Activated effector memory CD4-positive, alpha-beta T cell treated with anti-CD3 and anti-CD28 coated beads, Interleukin-2, amount 50 U/mL, for 16 hours (primary cell): ENCODE measurements at places on chromosomes 4 and X.

DNA sequence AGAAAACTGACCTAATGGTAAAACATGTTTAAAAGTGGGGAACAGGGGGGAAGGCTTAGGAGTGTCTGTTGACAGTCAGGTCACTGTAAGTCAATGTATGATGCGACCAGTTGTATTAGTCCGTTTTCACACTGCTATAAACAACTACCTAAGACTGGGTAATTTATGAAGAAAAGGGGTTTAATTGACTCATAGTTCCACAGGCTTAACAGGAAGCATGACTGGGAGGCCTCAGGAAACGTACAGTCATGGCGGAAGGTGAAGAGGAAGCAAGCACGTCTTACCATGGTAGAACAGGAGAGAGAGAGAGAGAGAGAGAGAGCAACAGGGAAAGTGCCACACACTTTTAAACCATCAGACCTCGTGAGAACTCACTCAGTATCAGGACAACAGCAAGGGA, 13.0 kb upstream of the PLAC1 start:
- no peak for DNase-seq

DNA sequence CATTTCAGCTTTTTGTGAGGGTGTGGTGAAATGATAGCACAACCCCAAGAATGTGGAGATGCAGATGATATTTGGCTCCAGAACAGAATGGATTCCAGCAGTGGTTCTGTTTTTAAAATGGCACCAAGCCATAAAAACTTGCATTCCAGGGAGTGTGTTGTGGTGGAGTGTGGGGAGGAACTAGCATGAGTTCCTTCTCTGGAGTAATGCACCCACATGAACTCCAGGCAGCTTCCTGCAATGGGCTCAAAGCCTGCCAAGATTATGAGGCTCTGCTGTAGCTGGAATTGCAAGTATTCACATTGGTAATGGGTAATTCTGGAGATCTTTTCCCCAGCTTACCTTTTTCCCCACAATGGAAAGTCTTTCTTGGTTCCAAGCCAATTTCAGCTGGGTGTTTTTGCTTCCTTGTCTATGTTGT, 161.4 kb downstream of the RAB28 start:
- DNase-seq = no peak

DNA sequence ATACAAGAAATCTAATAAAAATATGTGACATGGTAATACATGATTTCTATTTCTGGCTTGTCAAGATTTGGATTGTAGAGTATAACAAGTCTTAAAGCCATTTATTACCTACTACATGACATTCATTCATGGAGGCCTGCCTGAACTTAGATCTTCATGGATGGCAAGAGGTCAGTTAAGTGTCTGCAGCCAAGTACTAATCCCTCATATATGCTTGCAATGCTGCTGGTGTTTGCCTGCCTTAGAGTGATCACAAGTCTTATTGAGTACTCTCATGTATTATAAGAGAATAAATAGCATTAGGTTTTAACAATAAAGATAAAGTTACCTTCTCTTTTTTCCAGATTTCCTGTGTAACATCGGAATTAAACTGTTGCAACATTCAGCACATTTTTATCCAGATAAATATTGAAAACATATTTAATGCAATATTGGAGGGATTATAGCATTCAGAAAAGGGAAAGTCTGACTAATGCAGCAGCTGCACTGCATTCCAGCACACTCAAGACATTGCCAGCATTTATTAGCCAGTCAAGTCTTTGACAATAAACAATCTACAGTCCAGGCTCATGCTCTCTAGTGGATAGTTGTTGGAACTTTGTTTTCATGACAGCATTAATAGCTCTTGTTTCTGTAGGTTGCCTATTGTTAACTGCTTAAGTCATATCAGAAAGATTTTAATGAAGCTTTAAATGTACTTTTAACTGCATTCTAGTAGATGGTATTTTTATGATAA, 737.1 kb downstream of the FAT4 start:
- DNase-seq = no peak

DNA sequence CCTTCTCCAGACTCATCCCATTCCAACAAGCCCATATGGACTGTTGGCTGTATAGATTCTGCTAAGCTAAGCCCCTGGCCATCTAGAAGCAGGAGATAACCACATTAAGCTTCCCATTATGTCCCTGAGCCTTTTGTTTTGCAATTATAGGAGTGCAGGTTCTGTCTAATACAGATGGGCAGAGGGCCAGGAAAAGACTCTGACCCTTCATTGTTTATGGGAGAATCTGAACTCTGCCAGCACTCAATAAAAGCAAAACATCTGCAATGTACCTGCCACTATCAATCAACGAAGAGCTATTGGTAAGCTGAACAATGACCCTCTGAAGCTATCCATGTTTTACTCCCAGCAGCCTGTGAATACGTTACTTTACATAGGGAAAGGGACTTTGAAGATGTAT, 207.3 kb upstream of the CLNK start:
- no peak for DNase-seq

GRCh38 chr4:84614891-84615290, 32.0 kb downstream of the CDS1 start:
- no peak for DNase-seq

GRCh38 chr4:76780781-76781697, 116.9 kb downstream of the SOWAHB start:
- no peak for DNase-seq

DNA sequence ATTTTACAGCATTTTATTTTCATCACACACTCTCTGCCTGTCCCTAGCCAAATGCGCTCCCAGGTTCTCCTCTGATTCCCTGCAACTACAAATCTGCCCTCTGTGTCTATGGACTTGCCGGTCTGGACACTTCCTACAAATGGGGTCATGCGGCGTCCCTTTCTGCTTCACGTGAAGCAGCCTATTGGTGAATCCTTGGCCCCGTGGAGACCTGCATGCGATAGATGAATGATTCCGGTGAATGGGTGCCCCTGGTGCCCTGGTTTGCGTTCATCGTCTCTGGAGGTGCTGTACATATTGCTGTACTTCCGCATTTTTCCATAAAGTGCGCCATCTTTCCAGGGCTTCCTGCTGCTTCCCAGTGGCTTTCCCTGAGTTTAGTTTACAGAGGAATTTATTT, 27.5 kb upstream of the CLCN4 start:
- DNase-seq = no peak

DNA sequence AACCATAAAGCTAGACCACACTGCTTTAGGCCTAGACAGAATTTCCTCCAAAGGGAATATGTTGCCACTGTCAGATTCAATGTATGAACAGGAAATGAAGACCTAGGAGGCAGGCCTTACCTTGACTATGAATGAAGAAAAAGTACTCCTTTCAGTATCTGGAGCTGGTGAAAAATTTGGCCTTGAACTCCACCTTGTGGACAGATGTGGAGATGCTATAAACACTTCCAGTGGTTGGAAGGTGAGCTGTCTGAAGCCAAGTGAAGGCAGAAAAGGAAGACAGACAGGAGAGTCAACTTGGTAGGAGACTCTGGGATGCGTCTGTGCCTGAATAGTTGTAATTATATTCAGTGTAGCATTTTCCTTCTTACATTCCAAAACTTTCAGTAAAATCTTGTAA, 17.2 kb downstream of the SPIN3 start:
- peak; percentile 63 for DNase-seq

DNA sequence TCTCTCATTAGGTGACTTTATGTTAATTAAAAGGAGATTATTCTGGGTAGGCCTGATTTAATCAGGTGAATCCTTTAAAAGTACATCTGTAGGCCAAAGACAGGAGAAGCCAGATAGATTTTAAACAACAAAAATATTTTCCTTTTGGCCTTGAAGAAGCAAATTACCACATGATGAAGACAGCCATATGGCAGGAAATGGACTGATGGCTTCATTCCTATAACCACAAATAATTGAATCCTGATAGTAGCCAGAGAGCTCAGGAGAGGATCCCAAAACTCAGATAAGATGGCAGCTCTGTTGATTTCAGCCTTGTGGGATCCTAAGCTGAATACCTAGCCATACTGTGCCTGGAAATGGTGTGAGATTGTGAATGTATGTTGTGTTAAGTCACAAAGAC, 66.1 kb upstream of the PRKX start:
- no peak for DNase-seq

DNA sequence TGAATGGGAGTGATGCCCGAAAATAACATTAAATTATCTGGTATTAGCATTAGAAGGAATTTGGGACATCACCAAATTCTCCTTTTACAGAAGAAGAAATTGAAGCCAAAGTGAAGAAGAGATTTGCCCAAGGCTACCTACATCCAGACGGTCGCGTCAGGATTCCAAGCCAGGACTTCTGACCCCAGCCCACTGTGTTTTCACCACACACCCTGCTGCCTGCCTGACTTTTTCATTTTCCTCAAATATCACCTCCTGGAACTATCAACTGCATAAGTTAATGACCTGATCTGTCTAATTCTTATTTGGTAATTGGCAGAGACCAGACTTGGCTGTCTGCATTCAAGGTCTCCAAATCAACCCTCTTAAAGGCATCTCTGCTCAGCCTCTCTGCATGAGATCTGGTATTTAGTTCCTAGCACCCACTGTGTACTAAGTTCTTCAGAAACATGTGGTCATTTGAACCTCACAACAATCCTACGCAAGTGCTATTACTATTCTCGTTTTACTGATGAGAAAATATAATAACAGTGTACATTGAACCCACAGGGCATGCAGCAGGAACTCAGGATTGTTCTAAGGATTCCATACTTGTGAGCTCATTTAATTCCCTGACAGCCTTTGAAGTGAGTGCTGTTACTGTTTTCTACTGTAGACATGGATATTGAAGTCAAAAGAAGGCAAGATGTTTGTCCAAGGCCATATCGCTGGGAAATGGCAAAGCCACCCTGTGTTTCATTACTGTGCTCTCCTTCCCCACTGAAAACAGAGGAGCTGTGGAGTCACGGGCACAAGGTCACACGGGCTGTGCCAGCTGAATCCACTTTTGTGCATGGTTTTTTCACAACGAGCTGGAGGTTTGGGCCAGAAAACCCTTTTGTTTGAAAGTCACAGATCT, 195.2 kb upstream of the C1QTNF7 start:
- no peak for DNase-seq

DNA sequence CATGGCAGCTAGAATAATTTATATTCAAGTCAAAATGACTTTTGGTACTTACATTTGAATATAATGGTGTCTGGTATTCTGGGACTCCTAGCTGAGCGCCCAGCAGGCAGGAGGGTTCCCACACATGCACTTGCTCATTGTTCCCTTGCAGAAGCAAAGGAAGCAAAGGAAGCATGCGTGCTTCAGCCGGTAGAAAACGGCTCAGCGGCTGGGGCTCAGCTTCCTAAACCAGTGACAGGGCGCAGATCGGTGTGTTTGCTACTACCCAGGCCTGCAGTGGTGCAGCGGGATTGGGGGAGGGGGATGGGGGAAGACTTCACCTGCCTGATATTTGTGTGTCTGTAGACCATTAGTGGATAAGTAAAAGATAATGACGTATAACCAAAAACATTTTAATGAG, 978.3 kb upstream of the TENM3 start:
- no peak for DNase-seq

- DNase-seq = no peak
Observed at GRCh38 chr4:176656108-176656507, 136.6 kb downstream of the VEGFC start.

DNA sequence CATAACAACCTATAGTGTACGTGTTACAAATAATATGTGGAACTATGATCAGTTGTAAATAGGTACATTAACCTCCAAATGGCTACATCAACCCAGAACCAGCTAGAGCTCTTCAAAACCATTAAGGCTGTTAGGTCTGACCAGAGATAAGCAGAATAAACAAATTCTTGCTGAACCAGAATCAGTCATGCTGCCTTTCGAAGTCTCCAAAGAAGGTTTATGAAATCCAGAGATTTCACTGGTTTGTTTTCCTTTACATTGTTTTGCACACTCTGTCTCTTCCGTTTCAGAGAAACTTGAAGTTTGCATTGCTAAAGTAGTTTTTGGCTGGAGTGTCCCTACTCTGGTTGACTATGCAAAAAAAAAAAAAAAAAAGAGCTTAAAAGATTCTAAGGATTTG, 177.3 kb upstream of the SLIT2 start:
- DNase-seq = no peak
